NCI-H446 treated with DMSO at 0.1 percent for 48 hours (cell line): ENCODE measurements at places on chromosomes 1 and 21.

DNA sequence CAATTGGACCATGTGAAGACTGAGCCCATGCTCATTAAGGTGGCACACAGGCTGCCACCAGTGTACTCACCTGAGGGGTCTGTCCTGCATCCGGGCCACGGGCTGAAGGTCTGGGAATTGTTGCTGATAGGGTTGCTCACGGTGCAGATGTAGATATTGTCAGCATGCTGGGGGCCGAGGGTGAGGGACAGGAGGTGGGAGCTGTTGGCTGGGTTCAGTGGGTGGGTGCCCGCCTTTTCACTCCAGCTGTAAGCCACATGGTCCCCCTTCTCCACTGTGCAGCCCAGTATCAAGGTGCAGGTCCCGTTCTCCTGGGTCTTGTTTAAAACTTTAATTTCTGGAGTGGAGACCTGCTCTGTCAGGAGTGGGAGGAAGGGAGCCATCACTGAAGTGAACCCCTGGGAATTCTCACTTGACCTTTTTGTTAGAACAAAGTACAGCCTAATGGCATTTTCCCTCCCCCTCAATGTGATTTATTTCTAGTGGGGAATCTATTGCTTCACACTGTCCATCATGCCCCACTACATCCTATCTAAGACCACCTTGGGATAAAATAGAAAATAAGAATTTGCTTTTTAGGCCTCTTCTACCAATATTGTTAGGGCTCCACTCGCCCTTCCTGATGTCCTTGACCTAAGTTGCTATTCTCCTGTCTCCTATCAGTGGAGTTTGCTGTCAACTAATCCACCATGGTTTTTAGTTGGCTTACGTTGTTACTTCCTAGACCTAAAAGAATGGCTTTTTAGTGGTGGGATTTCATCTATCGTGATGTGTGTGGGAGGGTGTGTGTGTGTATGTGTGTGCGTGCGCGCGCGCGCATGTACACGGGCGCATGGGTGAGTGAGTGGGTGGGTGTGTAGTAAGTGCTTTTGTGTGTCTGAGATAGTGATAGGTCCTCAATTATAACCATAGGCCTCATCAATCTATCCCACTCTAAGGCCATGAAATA lies 12.0 kb downstream of the SLAMF1 start:
- DNase-seq: no peak

- peak; percentile 54 for DNase-seq
These were observed 631 bp upstream of the SPATC1L start for GRCh38 chr21:46184625-46185555.

- no peak for DNase-seq
These were observed 246.7 kb downstream of the FOXD2 start for GRCh38 chr1:47684518-47684917.

DNA sequence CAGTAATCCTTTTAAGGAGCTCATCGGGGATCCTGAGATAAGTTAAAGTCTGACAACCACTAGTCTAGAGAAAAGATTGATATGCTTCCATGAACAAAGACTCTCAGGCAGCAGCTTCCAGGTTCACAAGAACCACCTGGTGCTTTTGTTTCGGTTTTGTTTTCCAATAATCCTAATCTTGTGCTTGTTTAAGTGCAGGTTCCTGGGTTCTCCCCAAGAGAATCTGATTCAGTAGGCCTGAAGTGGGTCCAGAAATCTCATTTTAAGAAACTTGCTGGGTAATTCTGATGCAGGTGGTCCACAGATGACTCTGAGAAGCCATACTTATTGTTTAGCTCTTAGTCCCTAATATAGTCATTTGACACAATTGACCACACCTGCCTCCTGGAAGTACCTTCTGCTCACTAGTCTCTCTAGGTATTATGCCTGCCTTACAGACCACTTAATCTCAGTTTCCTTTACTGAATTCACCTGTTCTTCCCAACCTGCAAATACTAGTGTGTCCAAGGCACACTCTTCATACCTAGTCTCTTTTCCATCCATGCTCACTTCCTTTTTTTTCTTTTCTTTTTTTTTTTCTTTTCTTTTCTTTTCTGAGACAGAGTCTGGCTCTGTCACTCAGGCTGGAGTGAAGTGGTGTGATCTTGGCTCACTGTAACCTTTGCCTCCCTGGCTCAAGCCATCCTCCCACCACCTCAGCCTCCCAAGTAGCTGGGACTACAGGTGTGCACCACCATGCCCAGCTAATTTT lies 20.5 kb upstream of the FRRS1 start:
- DNase-seq: no peak

GRCh38 chr1:86389307-86389706 lies 6.8 kb downstream of the ODF2L start:
- DNase-seq: no peak

- no peak for DNase-seq
These were observed 70.7 kb downstream of the VWA5B1 start for GRCh38 chr1:20361401-20361800.

DNA sequence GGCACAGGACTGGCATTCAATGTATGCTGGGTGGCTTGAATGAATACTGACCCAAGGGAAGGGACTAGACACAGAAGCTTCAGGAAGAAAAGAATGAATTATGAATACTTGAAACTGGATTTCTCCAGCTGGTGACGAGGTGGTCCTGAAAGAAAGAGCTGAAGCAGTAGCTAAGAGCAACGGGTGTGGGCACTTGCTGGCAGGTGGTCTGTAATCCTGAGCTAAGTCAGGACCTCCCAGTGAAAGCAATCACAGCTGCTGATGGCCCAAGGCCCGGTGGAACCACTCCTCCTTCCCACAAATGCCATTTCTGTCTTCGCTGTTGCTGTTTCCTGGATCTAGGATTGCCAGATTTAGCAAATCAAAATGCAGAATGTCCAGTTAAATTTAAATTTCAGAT lies 47.0 kb downstream of the NEK2 start:
- DNase-seq: no peak

DNA sequence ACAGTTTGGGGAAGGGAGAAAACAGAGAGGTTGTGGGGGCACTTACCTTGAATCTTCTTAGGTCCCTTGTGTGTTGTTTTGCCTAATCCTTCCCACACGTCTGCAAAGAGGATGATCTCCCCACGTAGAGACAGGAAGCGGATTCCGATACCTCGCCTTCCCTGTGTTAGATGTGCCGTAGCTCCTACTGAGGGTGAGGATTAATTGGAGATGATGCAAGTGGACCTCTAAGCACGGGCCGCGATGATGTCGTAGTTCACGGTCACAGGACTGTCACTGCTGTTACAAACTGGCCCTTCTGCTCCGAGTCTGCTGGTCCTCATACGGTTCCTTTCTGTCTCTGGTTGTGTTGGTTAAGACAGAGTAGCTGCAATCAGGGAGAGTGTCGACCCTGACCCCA lies 27.7 kb downstream of the GALNT2 start:
- DNase-seq: no peak

DNA sequence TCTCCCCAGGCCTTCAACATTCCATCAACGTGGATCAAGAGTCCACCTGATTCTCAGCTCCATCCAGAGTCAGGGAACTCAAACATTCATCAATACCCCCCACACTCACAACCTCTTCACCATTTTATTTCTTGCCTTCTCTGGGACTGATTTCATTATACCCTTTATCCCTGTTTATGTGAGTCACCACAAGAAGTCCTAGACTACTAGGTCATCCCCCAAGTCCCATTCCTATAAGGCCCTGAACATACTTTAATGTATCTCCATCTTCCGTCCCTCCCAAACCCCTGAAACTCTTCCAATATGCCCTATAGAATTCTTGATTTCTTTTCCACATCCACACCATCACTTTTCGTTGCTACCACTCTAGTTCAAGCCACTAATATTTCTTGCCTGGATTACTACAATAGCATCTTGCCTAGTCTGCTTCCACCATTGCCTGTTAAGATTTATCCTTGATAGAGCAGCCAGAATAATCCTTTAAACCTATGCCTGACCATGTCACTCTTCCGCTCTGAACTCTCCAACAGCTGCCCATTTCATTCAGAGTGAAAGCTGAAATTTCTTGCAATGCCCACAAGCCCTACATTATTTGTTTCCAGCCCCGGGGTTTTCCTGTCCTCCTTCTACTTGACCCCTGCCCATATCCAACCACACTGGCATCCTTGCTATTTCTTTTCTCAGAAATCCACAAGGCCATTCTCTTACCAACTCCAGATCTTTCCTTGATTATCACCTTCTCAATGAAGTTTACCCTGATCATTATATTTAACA lies 9.4 kb upstream of the SAMD13 start:
- no peak for DNase-seq

DNA sequence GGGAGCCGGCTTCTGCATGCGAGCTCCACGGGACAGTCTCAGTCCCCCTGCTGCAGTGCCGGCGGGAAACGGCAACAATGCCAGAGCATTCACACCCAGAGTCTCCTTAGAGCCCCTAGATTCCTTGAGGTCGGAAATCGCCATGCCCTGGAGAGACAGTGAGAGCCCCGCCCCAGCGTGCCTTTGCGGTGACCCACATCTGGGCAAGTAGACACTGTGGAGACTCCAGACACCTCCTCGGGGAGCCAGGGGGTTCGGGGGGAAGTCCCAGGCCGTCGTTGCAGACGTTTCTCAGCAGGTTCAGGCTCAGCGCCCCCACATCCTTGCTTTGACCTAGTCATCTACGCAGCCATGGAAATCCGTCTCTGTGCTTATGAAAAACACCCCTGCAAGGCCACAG lies 81.3 kb upstream of the ARHGEF16 start:
- no peak for DNase-seq

DNA sequence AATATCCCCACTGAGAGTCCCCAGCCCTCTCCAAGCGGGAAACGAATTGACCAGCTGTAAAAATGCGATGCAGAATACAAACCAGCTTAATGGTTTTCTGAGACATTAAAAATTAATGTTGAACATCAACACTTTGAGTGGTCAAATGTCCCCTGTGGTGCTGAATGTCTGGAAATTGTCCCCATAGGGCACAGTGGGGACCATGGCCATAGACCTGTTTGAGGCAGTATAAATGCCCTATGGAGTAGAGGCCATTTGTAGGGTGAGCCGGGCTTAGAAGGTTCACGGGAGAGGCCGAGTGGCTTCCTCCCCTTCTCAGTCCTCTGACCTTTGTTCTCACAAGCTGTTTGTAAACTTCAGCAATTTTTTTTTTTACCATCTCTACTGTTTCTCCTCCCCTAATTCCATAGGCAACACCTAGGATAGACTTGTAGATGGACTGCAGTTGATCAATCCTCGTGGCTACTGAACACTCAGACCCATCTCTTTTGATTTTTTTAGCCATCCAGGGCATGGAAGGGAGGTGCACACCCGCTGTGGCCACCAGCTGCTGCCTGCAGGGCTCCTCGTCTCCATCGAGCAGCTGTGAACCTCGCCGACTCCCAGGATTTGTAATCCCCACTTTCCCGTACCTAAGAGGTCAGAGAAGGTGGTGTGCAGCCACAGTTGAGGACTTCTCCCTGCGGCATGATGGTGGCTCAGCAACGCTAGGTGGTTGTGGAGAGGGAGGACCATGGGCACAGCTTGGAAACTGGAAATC lies 41.0 kb downstream of the KAZN start:
- no peak for DNase-seq

DNA sequence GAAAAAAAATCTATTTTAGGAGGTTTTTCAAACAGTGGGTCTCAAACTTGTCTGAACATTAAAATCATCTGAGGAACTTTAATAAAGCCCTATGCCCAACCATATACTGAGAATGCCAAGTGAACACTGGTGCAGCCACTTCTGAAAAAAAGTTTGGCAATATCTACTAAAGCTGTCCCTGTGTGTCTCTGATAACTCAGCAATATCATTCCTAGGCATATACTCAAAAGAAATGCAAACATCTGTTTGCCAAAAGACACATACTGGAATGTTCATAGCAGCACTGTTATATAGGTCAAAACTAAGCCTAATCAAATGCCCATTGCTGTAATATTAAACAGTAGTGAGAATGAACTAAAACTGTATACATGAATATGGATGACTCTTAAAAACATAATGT lies 74.2 kb upstream of the RGS4 start:
- no peak for DNase-seq

DNA sequence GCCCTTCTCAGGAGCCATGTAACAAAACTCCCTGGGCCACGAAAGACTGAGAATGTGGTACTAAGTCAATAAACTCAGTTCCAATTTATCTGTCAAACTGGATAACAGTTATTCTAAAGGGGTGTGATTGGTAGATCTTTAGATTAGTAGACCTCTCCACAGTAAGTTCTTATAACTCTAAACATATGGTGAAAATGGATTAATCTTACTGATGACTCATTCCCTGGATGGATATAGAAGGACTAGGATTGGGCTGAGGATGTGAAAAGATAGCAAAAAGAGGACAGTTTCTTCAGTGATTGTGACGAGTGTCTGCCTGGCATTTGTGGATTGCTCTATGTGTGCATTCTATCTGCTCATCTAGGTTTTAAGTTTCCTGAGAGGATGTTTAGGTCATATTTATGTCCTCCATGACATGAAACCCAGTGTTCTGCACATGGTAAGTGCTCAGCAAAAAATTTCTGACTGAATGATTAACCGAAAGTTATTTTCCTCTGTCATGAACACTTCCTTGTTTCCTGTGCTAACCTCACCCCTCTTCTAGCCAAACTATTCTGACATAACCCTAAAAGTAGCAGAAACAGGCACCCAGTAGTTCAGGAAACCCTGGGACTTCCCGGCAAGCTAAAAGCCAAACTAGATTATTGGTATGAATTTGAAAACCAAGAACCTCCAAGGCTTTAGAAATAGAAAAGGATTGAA lies 397.5 kb upstream of the PLXNA2 start:
- no peak for DNase-seq

DNA sequence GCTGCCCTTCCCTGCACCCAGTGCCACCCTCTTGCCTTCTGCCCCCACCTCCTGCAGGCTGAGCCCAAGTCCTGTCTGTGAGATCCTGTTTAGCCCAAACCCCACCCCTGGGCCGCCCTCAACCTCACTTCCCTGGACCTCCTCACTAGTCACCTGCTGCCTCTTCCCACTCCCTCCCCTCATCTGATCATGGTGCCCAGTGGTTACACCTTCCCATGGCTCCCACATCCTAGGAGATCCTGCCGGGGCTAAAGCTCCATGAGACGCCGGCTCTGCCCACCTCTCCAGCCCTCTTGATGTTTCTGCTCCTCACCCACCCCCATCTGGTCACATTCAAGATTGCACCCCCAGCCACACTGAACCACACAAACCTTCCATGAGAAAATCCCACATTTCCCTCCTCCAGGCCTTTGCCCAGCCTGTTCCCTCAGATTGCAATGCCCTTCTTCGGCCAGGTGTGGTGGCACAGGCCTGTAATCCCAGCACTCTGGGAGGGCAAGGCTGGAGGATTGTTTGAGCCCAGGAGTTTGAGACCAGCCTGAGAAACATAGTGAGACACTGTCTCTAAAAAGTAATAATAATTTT lies 17.0 kb downstream of the TTC39A start:
- no peak for DNase-seq

GRCh38 chr1:60935599-60936110 lies 146.7 kb upstream of the NFIA start:
- DNase-seq: no peak

DNA sequence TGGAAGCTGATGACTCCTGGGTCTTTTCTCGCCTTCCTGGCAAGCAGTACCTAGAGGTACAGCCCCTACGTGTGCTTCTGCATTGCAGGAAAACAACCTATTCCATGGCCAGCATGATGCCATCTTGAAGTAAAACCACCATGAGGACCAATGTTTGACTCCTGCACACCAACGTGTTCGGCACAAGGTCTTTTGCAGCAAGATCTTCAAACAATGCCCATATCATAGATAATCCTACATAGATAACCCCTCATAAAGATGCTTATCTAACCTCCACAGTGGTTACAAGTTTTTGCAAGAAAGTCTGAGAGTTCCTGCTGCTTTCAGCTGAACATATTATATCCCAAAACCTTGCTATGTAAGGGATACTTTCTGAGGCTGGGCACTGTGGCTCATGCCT lies 141.1 kb upstream of the MAP1LC3C start:
- DNase-seq: no peak

GRCh38 chr1:100578201-100578600 lies 40.3 kb downstream of the GPR88 start:
- DNase-seq: no peak

GRCh38 chr1:241658081-241658793 lies 6.2 kb downstream of the WDR64 start:
- no peak for DNase-seq
